Colonic mucosa (tissue), 4 donors: ENCODE measurements at places on chromosomes 12 and 14.

DNA sequence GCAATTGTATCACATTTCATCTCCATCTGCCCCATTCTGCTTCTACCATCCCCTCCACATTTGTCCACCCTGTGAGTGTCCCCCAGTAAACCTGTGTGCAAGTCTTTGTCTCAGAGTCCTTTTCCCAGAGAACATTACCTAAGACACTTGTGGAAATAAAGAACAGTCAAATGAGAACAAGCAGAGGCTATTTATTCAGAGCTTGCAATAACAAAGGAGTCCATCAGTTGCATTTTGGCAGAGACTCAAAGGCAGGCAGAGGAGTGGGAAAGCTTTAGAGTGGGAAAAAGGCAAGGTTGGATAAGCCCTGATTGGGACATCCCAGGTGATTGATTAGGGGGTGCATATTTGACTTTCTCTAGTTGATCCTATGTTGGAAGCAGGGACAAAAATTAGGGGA lies 18.2 kb upstream of the PPFIBP1 start:
- DNase-seq: no peak

GRCh38 chr14:99163446-99163845 lies 108.6 kb downstream of the BCL11B start:
- DNase-seq: no peak

- no peak for DNase-seq
Measured at GRCh38 chr14:87186737-87187136, 806.2 kb downstream of the GALC start.

GRCh38 chr12:118271770-118272417 lies 100.8 kb downstream of the TAOK3 start:
- DNase-seq: no peak

DNA sequence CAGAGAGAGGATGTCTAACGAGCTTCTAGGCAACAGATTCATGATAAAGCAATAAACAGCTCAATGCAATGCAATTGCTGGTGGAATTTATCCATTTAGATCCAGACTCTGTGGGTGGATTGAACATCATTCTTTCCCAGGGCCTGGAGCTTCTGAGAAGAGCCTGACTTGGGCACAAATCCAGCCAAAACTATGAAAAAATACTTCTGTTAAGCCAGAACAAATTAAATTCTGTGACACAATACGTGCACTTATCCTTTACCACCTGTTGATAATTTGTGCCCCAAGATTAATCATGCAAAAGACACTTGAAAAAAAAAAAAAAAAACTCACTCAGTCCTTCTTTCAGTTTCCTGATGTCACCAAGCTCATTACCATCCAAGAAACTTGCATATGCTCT lies 446.0 kb upstream of the DCN start:
- no peak for DNase-seq

- no peak for DNase-seq
Measured at GRCh38 chr12:53589423-53589822, 36.8 kb downstream of the ATF7 start.
